ENCODE measurements at places on chromosomes 6 and 20.

DNA sequence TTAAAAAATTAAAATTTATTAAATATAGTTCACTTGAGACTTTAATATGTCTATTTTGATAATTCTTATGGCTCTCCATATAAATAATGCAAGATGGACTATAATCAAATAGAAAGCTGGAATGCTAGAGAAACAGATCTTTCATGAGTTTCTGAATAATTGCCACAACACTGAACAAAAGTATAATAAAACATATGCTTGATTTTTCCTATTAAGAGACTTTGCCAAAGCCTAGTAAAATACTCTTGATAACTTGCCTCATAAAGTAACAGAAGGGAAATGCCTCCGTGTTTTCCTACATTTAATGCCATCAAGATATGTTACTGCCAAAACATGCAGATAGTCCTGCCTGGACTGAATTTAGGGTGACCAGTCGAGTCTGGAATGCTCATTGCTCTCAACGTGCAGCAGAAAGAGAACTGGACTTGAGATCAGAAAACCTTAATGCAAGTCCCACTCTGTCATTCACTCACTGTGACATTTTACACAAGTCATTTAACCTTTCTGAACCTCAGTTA lies 153.2 kb downstream of the AIG1 start:
- no peak for DNase-seq

- DNase-seq: no peak
Measured at GRCh38 chr6:139657119-139657518, 282.7 kb upstream of the CITED2 start.

DNA sequence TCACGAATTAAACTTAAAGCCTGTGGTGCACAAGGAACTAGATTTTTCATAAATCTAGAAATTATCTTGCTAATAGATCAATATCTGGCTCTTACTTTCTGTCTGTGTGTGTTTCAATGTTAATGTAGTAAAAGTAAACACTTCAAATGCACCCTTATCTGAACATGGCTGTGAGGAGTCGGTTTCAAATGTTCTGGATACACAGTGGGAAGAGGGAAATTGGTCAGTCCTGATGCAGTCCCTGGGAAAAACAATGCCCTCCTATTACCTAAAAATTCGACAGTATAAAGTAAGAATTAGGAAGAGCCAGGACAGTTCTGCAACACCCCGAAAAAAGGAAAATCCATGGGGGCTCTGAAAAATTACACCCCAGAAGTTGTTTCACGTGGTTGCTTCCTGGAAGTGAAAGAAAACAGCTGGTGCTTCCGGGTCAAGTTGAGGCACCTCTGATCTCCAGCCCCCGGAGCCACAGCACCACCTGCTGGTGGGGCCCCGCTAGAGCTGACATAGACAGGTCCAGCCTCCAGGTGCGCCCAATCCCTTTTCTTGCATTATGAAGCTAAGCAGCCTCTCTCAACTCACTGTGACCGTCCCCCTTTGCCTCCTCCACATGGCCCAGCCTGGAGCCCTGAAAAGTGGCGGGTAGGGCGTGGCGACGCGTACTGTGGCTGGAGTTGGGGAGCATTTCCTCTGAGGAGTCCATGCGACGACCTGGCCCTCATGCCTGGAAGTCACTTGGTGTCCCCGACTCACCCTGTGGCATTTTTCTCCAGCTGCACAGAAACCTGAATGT lies 8.3 kb downstream of the SEMG2 start:
- DNase-seq: peak; percentile 18

DNA sequence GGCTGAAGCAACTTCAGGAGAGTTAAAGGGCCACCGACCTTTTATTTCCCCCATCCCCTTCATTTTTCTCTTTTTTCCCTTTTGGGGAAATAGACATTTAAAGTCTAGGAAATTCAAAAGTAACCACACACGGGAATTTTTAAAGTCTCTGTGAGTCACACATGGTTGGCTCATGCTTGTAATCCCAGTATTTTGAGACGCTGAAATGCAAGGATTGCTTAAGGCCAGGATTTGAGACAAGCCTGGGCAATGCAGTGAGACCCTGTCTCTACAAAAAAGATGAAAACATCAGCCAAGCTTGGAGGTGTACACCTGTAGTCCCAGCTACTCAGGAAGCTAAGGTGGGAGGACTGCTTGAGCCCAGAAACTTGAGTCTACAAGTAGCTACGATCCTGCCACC lies 34.2 kb downstream of the KATNA1 start:
- DNase-seq: no peak

DNA sequence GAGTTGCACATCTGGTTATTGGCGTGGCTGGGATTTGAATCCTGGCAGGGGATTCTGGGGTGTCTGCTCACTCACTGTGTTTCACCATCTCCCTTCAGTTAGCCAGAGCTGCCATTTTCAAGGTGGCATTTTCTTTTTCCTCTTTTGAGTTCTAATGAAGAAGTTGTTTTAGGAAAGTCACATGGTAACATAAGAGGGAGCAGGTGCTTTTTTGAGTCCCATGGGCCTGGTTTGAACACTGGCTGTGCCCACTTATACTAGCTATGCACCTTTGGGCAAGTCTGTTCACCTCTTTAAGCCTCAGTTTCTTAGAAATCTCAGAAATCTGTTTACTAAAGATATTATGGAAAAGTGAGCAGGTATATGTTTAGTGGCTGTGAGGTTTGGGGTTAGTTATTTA lies 39.6 kb downstream of the ANKS1A start:
- no peak for DNase-seq

DNA sequence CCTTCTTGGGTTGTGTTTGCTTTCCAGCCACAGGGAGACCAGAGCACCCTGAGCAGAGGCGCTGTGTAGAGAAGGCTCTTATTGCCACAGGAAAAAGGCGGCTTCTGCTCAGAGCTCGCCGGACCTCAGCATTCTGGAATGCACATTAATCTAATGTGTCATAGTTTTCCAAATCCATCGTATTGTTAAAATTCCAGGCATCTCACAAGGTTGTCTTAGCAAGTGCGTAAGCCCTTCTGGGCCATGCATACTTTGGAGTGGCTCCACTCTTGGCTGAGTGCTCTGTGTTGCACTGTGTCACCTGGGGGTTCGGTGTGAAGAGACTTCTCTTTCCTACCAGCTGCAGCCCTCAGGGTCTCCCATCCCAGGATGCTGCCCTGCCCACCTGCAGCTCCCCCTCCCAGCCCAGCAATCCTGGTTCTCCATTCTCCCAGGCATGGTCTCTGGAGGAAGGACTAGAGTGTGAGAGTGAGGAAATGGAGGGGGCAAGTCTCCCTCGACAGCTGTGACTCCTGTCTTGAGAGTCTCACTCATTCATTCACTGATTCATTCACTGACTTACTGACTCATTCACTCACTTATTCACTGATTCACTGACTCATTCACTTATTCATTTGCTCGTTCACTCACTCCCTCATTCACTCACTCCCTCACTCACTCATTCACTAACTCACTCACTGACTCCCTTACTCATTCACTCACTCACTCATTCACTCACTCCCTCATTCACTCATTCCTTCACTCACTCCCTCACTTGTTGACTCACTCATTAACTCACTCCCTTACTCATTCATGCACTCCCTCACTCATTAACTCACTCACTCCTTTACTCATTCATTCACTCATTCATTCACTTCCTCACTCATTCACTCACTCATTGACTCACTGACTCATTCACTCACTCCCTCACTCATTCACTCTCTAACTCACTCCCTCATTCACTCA lies 83.7 kb upstream of the MPC1 start:
- no peak for DNase-seq

GRCh38 chr6:147095316-147095715 lies 108.9 kb upstream of the STXBP5 start:
- DNase-seq: no peak

- no peak for DNase-seq
Measured at GRCh38 chr6:69866351-69866769, at the start of gene COL19A1. TSS of gene COL19A1 (plus strand) at chr6:69866556. CDS start at chr6:69879568, 13,012 bp downstream.

- no peak for DNase-seq
Measured at GRCh38 chr6:161336479-161336878, 62.6 kb upstream of the AGPAT4 start.

DNA sequence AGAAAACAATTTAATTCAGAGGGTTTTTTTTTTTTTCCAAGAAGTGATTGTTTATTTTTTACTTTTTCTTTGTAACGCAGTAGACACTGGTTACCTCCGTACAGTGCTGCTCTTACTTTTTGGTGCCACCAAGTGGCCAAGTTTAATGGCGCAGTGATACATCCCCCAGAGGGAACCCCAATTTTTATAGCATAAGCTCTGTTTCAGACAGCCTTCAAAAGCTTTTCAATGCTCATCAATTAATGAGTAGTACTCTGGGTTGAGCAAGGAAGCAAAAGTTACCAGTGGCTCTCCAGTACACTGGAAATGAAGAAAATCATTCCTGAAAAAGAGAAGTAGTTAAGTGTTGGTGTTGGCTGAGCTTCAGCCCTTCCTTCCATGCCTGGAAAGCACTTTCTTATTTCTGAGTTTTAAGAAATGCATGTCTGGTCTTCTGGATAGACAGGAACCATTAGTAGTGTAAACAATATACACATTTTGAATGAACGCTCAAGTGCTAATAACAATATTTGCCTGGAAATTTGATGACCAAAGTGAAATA lies 129.1 kb upstream of the SMLR1 start:
- DNase-seq: peak; percentile 24
